ENCODE measurements at places on chromosomes 11 and 22.
A peak's percentile ranks its signal among the peaks of the same experiment; 100 is the strongest.

DNA sequence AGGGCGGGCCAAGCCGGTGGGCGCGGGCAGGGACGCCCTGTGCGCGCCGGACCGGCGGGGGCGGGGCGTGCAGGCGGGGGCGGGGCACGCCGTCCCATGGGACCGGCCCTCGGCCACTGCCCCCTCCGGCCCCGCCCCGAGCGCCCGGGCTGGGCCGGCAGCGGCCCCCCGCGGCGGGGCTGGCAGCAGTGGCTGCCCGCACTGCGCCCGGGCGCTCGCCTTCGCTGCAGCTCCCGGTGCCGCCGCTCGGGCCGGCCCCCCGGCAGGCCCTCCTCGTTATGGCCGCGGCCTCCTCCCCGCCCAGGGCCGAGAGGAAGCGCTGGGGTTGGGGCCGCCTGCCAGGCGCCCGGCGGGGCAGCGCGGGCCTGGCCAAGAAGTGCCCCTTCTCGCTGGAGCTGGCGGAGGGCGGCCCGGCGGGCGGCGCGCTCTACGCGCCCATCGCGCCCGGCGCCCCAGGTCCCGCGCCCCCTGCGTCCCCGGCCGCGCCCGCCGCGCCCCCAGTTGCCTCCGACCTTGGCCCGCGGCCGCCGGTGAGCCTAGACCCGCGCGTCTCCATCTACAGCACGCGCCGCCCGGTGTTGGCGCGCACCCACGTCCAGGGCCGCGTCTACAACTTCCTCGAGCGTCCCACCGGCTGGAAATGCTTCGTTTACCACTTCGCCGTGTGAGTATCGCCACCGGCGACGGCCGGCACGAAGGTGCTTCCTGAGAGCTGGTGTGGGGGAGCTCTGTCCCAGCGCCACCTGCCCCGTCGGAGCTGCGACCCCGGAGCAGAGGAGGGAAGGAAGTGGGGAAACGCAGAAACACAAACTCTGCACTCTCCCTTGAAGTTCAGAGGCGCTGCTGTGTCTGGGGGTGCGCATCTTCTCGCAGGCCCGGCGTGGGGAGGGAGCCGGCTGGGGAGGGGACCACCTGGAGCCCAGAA lies at the start of gene KCNQ1:
KCNQ1 (plus strand) TSS at position 188 of the 925 bp plus-strand sequence; CDS start at position 279, 91 bp downstream.
- DNase-seq, result no peak

DNA sequence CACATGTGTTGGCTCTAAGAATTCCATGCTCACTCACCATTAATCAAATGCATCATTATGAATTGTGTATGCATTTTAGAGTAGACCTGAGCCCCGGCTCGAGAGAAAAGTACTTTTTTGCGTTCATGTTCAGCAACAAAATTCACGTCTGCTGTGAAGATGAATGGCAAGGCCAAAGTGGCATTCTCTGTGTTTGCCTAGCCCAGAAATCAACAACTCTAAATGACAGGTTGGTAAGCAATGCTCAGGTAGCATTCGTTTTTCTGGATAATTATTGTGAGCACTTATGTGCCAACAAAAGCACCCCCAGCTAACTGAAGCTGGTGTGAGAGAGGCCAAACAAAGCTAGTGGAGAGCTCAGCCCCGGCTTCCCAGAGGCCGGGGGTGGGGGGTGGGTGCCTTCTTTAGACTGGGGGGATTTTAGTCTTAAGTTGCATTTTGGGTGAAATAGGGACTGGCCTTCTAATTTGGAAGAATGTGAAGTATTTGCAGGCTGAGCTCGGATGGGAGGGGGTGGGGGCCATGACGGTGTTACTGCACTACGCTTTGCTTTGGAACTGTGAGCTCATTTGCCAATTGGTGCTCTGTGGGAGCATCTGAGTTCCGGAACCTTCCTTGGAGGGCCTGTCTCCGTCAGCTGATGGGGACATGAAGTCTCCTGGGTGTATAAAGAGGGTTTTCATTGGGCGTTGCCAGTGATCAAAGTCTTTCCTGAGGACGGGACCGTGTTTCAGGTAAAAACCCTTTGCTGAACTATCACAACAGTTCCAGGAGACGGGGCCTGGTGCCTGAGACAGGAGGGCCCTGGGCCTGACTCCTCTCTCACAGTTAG lies 29.0 kb upstream of the ALX4 start:
- peak; percentile 42 for DNase-seq

- DNase-seq, result peak; percentile 48
These were observed 830 bp downstream of the ACAT1 start for GRCh38 chr11:108122166-108122628.

GRCh38 chr11:79241205-79241851 lies 199.5 kb downstream of the TENM4 start:
- no peak for DNase-seq

GRCh38 chr11:107859459-107860239 lies 1.1 kb upstream of the SLC35F2 start:
- DNase-seq, result peak; percentile 54

DNA sequence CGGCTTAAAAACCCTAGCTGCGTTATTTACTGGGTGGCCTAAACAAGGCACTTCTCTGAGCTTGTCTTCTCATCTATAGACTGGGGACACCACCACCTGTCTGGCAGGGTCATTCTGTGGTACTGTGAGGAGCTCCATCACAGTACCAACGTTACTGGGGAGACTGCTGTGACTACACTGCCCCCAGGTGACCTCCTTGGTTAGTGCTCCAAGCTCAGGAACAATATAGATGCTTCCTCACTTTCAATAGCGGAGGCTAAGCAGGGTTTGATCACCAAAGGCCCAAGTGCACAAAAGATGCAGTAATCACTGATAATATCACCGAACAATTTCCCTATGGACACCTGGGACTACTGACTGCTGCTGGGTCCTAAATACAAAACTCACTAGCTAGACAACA lies 18.8 kb downstream of the PRPF19 start:
- peak; percentile 52 for DNase-seq

DNA sequence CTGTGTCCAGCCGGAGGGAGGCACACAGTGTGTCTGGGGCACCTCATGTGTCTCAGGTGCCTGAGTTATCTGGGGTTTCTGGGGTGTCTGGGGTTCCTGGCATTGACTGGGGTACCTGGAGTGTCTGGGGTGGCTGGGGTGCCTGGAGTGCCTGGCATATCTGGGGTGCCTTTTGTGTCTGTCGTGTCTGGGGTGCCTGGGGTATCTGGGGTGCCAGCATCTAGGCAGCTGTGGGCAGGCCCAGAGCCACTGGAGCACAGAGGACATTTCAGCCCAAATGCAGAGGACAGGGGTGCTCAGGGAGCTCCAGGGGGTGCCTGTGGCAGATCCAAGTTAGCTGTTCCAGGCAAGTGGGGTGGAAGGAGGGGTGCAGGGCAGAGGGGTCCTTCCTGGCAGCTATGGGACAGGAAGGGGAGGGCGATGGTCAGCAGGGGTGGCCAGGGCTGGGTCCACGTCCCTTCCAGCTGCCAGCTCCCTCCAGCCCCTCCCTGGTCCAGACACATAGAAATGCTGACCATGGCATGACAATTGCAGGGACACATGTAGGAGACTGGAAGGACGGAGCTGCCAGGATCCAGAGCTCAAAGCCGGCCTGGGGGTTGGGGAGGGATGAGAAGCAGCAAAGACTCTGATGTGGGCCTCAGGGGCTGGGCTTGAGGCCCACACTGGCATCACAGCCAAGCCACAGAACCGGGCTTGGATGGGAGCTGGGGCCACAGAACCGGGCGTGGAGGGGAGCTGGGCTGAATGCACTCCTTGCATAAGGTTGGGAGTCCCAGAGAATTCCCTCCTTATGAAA lies 133.0 kb downstream of the BRD1 start:
- DNase-seq, result no peak

DNA sequence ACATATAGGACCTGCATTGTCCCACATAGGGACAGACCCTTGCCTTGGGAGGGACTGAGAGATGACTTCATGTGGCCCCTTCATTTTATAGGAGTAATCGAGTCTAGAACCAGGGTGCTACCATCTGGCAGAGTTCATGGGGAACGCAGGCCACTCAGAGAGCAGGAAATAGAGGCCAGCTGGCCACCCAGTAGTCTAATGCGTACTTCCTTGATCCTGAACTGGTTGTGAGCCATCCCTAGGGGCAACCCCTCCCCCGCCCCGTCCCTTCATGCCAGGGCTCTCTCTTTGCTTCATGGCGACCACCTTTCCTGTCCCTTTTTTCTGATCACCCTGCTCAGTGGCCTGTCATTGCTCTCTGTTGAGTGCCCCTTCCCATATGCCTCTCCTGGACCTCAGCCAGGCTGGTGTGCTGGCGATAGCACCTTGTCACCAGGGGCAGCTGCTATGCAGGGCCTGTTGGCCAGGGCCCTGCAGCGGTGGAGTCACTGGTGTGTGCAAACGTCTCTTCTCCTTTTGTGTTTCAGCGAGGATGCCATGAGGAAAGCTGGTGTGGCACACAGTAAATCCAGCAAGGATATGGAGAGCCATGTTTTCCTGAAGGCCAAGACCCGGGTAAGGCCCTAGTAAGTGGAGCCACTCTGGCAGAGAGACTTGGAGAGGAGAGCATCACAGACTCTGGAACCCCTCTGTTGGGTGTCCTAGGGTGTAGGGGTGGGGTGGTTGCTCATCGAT lies 29.3 kb downstream of the MED15 start:
- no peak for DNase-seq

DNA sequence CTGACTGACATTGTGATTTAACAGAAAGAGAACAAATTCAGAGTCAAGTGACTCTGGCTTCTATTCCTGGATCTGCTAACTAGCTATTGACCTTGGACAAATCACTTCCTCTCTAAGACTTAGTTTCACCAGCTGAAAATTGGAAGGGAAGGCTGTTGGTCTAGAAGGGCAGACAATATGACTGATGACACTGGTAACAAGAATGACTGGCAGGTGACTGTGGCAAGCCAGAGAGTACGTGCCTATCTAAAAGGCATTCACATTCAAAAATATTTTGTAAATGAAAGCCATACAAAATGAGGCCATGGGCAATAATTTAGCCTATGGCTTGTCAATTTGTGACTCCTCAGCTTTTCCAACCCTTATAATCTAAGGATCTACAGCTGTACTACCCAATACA lies 23.5 kb downstream of the SERGEF start:
- no peak for DNase-seq

GRCh38 chr11:37087650-37088572 lies 489.9 kb upstream of the RAG2 start:
- no peak for DNase-seq

DNA sequence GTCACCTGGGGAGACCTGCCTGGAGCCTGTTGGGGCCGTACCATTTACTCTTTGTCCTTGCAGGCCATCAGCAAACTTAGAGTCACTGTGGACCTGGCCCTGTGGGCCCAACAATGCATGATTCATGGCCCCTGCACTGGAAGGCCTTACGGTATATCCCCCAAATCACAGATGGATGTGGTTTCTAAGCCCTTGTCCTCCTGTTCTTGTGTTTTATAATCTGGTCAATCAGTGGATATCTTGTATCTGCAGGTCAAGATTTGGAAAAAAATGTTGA lies 6.2 kb downstream of the TSKU start:
- no peak for DNase-seq

DNA sequence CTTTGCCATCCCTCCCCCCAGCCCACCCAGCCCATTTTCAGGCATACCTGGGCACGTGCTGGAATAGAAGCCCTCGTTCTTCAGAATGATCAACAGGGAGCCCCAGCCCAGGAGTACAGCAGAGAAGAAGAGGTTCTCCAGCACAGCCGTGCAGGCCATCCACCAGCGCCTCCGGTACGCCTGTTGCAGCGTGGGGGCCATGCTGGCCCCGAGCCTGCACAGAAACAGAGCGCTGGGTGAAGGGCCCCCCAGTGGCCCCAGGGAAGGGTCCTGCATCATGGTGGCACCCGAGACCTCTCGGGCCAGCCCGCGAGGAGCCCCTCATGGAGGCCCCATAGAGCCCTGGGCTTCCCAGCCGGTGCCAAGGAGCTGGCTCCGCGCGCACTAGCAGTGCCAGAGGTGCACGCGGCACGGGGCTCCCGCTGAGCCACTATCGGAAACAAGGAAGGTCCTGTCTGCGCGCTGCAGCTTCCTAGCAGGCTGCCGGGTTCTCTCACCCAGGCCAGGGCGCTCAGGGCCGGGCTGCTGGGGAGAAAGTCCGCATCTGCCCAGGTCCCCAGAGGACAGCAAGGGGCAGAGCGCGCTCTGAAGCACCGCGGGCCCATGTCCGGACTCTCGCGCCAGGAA lies 1.5 kb downstream of the SLC43A1 start:
- peak; percentile 60 for DNase-seq

GRCh38 chr22:27107824-27108223 lies 450.4 kb downstream of the MIAT start:
- peak; percentile 29 for DNase-seq

- no peak for DNase-seq
These were observed 496 bp downstream of the EHBP1L1 start for GRCh38 chr11:65576232-65576866.

GRCh38 chr11:65766535-65766934 lies 14.2 kb downstream of the AP5B1 start:
- no peak for DNase-seq

DNA sequence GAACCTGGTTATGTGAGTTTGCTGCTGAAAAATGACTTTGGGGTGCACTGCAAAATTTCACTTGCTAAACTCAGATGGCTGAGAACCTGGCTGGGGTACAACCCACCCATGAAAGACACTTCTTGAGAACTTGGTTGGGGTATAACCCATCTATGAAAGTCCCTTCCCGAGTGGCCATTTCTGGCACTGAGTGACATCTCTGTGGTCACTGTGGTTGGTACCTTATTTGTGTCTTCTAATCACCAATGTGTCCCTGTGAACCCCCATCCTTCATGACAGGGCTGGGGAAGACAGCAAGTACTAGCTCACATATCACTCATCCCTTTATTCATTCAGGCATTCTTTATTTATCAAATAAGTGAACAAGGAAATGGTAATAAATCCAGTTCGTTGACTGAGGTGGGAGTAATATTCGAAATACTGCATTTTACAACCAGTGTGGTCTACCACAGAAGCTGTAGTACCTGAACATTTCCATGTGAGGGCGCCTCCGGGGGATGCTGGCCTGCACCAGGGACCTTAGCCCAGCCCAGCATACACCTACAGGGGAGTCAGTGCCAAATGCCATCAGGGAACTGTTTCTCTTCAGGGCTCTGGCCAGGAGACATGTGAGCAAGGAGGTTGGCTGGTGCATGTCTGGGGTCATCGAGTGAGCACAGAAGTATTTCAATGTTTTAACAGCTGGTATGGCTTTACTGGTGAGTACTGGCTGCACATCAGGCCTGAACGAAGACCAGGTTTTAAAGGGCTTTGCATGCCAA lies 122.1 kb downstream of the CSNK2A3 start:
- DNase-seq, result peak; percentile 10

DNA sequence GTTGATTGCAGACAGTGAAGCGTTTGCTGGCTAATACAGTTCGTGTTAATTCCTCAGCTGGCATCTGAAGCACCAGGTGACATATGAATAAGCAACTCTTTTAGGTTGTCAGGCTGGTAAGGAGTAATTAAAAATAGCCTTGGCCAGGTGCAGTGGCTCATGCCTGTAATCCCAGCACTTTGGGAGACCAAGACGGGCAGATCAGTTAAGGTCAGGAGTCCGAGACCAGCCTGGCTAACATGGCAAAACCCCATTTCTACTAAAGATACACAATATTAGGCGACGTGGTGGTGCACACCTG lies 74.9 kb downstream of the CECR2 start:
- no peak for DNase-seq

- DNase-seq, result no peak
These were observed 64.4 kb upstream of the LINC01488 start for GRCh38 chr11:69416762-69417698.

GRCh38 chr11:15493066-15493465 lies 378.3 kb downstream of the INSC start:
- DNase-seq, result no peak

Data from COR-L47 (cell line).